NCI-H2081 treated with DMSO at 0.1 percent for 48 hours (cell line): ENCODE measurements at places on chromosomes 1 and 21.

GRCh38 chr1:6358757-6359201 lies 34.8 kb downstream of the ACOT7 start:
- no peak for DNase-seq

GRCh38 chr1:47854552-47855144 lies 142.5 kb downstream of the TRABD2B start:
- no peak for DNase-seq

DNA sequence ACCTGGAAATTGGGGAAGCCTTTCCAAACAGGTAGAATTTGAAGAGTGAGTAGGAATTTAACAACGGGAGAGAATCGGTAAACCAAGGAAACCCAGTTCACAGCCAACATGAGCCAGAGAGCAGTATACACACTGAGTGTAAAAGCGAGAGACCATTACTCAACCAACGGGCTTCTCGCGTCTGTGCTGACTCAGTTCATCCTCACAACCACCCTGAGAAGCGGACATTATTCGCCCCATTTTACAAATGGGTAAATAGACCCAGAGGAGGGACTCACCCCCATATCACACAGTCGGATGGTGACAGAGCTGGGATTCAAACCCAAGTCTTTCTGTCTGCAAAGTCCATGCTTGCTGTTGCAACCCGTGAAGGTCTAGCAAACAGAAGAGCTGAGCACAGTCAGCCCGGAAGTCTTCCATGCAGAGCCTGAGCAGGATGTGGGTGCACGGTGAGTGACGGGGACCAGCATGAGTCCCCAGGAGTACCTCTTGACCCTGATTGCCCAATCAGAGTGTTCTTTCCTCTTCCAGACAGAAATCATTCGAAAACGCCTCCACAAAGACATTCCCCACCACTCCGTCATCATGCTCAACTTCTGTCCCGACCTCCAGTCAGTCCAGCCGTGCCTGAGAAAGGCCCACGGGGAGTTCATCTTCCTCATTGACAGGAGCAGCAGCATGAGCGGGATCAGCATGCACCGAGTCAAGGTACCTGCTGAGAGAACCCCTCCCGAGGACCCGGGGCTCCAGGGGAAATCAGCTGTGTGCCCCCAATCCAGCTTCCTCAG lies 32.3 kb downstream of the VWA5B1 start:
- DNase-seq: no peak

DNA sequence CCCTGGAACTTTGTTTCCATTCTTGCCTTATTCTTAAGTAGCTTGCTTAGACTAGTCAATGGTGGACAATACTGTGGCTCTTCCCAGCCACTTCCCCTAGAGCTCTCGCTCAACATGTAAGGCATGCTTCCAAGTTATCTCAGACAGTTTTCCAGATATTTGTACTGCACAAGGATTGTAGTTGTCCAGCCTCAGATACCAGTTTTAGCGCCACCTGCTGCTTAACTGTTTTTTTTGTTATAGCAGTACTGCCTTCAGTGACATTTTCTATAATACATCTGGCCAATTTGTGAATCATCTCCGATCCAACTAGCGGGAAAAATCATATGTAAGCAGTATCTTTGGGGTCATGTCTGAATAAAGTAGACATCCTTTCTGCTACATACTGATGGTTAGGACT lies 346.7 kb upstream of the ADGRL4 start:
- no peak for DNase-seq

- no peak for DNase-seq
Measured at GRCh38 chr1:84598846-84599741, 24.9 kb upstream of the CTBS start.

DNA sequence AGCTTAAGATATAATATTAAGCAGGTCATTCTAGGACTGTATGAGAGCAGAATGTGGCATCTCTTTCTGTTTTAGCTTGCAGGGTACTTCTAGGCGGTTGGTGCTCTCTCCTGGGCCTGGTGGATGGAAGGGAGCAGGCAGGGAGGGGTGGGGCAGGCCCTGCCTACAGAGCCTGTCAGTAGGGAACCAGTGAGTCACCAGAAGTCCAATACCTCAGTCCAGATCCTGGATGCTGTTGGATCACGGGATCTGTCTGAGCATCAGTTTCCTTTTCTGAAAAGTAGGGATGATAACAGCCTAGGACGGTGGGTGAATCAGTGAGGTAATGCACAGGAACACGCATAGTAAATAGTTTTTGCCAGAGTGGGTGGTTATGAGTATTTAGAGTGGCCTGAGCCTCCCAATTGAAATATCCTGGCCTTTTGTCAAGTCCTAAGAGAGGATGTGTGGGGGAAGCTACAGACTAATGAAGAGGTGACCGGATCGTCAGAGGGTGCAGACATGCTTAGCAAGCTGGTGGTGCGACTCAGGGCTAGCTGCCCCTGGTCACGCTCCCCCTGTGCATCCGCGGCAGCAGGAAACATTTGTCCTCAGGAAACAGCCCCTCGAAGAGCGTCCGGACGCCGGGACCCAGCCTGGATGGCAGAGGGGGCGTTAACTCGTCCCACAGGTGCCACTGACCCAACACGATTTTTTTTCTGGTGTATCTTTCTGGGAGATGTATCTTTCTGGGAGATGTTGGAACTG lies 23.9 kb downstream of the NAV1 start:
- no peak for DNase-seq

- no peak for DNase-seq
Measured at GRCh38 chr1:65881067-65881594, 88.4 kb downstream of the PDE4B start.

DNA sequence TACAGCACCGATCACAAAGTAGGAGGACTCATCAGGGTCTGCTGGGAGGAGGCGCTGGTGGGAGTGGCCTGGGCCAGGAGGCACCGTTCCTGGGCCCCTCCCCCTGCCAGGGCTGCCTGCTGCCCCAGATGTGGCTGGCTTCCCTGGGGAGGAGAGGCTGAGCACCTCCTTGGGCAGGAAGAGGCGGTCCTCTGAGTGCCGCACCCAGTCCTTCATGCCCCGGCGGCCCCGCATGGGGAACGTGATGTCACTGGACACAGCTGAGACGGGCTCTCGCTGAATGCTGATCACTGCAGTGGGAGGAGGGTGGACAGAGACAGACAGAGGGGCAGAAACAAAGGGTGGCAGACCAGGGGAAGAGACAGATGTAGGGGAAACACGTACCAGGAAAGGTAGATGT lies 24.8 kb downstream of the ADGRB2 start:
- DNase-seq: no peak

DNA sequence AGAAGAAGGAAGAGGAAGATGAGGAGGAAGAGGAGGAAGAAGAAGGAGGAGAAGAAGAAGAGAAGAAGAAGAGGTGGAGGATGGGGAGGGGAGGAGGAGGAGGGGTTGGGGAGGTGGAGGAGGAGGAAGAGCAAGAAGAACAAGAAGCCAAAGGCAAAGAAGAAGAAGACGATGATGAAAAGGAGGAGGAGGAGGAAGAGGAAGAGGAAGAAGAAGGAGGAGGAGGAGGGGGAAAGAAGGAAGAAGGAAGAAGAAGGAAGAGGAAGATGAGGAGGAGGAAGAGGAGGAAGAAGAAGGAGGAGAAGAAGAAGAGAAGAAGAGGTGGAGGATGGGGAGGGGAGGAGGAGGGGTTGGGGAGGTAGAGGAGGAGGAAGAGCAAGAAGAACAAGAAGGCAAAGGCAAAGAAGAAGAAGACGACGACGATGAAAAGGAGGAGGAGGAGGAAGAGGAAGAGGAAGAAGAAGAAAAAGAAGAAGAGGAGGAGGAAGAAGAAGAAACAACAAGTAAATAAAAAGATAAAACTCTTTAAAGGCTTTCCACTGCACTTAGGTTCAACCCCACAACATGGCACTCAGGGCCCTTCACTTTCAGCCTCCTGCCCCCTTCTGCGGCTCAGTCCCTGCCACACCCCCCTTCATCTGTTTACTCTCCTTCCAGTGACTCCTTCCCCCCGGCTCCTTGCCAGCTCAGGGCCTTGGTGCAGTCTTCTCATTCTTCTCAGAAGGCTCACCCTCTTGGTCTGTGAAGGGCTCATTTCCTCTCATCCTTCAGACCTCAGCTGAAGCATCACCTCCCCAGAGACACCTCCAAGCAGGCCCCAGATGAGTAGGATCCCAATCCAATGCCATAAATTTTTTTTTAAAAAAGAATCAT lies 114.0 kb downstream of the KCNN3 start:
- no peak for DNase-seq

- no peak for DNase-seq
Measured at GRCh38 chr1:167837326-167837725, 76.6 kb downstream of the ADCY10 start.

DNA sequence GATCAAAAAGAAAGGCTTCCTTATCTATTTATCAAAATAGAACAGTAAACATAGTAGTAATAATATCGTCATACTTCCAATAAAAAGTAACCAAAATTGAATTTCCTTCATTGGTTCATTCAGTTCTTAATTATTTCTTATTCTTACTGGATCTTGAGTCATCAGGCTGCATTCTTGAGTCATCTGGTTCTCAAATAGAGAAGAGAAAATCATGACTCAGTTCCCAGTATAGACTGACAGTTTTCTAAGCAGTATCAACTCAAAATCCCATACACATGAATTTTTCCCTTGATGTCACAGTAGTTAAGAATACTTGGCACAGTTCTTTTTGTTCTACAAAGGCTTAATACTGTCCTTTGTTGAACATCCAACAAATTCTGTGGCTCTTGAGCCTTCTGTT lies 626.9 kb upstream of the ADGRL4 start:
- no peak for DNase-seq

DNA sequence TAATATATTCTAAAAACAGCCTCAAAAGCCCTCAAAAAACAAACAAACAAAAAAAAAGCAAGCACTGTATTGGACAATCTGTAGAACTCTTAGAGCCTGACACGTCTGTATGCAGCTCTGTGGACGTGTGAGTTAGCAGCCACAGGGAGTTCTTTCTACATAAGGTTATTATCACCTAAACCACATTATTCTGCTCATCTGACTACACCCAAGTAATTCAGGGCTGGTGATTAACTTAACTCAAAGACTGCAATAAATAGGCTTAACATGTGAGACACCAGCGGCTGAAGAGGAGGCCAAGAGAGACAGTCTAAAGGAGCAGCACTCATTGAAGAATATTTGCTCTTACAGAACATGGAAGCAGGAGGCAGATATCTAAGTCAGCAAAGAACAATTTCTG lies 316.0 kb downstream of the VAV3 start:
- no peak for DNase-seq

DNA sequence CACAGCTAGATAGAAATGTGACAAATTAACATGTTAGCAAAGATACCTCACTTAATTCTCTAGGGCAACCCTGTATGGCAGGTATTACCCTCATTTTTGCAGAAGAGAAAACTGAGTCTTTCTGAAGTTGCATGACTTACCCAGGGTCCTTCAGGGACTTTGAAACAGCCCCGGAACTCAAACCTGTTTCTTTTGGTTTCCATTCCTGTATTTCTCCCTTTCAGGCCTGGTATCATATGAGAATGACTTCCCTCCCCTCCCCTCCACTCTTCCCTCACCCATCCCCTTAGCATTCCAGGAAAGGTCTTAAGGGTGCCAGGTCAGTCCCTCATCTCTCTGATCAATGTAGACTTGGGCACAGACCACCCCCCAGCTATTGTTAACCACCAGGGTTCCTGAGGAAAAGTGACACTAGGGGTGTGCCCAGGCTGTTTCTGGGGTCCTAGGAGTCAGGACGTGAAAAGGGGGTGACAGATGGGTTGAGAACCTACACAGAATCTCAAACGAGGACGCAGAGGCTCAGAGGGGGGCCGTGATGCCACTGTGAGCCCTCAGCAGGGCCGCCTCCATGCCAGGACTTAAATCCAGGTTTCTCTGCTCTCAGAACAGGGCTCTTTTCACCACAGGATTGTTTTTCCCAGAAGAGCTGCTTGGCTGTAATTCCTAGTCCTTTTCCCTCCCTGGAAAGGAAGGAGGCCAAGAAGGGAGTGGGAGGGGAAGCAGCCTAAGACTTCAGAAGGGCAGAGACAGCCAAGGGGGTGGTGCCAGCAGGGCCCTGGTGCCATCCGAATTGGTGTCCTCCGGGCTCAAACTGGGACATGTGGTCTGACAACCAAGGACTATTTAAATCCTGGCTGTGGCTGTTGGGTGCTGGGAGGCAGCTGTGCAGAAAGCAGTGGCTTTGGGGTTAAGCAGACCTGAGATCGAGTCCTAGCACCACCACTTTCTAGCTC lies 2.1 kb upstream of the WASF2 start:
- no peak for DNase-seq

DNA sequence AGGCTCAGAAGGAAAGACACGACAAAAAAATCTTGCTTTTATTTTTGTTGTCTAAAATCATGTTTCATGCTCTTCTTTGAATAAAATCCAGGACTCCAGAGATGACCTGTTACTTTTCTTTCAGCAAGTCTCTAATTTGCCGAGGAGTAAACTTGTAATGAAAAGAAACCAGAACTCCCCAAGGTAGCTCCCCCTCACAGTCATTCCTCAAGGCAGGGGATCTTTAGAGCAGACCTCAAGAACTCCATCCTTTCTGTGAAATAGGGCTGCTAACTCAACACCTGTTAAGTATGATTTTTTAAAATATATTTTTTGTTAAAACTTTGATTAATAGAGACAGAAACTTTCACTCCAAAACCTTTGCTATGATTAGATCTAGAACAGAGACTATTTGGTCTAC lies 82.7 kb upstream of the ABCD3 start:
- no peak for DNase-seq

GRCh38 chr1:221606256-221606655 lies 135.6 kb downstream of the DUSP10 start:
- DNase-seq: no peak

DNA sequence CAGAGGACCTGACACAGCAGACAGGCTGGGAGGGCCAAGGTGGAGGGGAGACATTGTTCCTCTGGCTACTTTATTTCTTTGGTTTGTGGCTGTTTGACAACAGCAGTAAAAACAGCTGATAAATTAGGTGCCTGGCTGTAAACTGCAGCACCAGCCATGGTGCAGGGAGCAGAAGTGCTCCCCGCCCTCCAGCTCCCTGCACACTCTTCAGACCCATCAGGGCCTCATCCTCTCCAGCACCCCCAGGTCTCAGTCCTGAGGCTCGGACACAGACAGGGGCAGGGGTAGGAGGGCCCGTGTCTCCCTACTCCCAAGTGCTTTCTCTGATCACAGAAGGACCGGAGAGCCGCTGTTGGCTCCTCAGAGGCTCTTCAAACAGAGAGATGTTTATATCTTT lies 17.7 kb upstream of the LRRN2 start:
- no peak for DNase-seq

DNA sequence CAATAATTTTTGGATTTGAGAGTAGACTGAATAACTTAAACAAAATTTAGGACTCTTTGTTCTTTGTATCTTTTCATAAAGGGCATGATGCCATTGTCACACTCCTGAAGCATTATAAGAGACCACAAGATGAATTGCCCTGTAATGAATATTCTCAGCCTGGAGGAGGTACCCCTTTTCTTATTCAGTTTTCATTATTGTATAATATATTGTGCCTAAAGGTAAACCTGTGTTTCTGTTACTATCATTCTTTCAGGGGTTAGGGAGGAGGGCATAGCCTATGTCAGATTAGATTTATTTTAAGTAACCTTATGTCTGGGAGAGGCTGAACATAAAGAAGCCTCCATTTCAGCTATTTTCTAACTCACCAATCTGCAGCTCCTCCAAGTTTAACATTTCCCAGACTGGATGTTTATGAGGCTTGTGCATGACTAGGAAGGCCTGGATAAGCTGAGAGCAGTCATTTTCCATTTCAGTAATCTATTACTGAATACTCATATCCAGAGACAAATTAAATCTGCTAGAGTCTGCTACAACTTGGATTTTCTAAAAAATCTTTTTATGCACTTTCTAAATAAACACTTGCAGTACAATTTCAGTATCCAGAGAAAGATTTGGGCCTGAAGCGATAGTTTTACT lies 132.1 kb downstream of the TNNI3K start:
- no peak for DNase-seq
